HCEC 1CT (cell line): ENCODE measurements at places on chromosomes 3 and 15.

GRCh38 chr15:73866881-73867410 is 6.4 kb upstream of the TBC1D21 start:
- DNase-seq = no peak

DNA sequence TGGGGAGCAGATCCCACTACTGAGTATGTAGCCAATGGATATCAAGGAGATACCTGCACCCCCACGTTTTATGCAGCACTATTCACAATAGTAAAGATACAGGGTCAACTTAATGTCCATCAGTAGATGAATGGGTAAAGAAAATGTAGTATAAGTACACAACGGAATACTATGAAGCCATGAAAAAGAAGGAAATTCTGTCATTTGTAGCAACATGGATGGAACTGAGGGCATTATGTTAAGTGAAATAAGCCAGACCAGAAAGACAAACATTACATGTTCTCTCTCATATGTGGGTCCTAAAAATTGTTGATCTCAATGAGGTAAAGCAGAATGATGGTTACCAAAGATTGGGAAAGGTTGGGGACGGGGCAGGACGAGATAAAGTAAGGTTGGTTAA is 14.6 kb downstream of the PP2D1 start:
- DNase-seq = no peak

DNA sequence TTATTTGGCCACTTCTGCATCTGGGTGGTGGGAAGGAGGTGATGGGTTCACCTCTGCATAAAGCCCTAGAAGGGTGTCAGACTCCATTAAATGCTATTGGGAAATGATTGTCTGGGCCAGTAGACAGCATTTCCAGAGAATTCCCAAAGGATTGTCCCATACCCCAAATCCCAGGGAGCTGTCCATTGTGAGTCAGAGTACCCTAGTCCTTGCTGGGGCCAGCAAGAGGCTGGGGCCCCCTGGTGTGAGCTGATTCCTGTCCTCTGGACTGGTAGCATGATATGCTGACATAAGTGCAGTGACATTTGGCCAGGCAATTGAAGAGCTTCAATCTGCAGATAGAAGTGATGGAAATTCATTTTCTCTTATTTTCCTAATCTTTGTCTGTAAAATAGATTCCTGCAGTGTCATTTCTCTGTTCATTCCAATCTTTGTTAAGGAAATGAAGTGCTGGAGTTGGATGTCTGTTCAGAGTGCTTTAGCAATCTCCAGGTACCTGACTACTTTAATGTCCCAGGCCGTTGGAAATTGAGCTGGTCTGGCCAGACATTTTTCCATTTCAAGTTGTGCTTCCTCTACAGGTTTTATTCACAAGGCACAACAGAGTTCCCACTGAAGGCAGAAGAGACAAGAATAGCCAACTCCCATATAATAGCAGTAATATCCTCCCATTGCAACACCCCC is 91.2 kb downstream of the RPLP1 start:
- no peak for DNase-seq

DNA sequence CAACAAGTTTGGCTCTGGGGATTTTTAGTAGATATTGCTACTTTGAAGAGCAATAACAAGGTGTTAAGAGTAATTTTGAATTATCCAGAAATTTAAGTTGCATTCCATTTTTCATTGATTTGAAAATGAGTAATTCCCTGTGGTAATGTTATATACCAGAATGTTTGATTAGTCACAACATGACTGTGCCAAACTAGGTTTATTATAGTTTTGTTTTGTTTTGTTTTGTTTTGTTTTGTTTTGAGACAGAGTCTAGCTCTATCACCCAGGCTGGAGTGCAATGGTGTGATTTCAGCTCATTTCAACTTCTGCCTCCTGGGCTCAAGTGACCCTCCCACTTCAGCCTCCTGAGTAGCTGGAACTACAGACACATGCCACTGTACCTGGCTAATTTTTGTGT is 40.7 kb downstream of the CNOT10 start:
- peak; percentile 44 for DNase-seq

- no peak for DNase-seq
These were observed 131.6 kb downstream of the LRRK1 start for GRCh38 chr15:101050623-101051290.

- peak; percentile 86 for DNase-seq
These were observed 117.0 kb downstream of the P3H2 start for GRCh38 chr3:190003681-190004123.

DNA sequence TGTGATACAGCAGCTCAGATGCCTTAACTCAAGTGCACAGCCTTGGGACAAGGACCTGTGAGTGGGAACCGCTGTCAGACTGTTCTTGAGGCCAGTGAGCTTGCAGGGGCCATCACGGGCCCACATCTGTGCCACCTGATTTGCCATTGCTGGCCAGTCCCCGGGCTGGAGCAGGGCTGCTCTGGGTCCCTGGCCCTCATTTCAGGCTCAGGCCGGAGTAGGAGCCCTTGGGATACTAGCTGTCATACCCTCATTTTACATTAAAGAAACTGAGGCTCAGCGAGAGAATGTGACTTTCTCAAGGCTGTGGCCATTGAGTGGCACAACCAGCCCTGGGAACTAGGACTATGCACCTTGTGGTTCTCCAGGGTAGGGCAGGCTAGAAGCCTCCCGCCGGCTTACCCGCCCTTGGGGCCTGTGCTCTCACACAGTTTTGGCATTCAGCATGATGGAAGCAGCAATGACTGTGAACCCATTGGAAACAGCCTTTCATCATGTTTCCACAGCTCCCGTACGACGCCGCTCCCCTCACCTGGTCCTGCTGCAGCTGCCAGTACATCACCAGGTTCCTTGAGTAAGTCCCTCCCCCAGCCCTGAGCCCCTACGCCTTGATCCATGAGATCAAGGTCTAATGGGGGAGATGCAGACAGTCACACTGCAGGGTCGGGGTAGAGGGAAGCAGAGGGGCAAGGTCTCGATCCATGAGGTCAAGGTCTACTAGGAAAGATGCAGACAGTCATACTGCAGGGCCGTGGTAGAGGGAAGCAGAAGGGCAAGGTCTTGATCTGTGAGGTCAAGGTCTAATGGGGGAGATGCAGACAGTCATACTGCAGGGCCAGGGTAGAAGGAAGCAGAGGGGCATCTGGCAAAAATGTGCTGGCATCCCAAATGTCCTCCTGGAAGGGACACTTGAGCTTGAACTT is 42.2 kb downstream of the GOLGA6L10 start:
- DNase-seq = no peak

GRCh38 chr15:41492597-41493204 is 973 bp upstream of the ITPKA start:
- DNase-seq = peak; percentile 1

DNA sequence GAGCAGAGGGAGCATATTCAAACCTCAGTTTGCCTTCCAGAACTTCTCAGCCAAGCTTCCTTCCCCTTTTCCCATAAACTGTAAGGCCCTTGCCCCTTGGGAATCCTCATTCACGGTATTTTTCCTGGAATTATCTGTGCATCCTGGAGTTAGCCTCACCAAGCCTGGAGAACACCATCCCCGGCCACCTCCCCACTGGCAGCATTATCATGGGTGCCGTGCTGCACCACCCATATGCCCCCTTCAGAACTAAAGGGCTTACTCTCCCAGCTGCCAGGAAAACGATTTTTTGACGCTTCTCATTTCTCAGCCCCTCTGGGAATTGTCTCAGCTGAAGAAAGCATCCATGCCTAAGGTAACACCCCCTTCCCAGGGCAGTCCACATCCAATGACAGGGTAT is 20.9 kb upstream of the TBC1D21 start:
- no peak for DNase-seq

DNA sequence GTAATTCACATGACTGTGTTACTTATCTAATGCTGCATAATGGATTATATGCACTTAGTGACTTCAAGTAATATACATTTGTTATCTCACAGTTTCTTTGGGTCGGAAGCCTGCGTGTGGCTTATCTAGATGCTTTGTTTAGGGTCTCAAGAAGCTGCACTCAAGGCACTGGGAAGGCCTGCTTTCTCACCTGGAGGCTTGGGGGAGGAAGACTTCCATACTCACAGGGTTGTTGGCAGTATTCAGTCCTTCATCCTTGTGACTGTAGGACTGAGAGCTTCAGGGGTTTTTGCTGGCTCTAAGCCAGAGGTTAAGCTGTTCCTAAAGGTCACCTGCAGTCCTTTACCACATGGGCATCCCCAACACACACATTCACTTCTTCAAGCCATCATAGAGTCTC is 22.6 kb downstream of the TAFA4 start:
- no peak for DNase-seq

- peak; percentile 4 for DNase-seq
These were observed 281.2 kb downstream of the LSAMP start for GRCh38 chr3:116164039-116164438.

GRCh38 chr3:123028233-123028828 is 768 bp upstream of the SEMA5B start:
- peak; percentile 84 for DNase-seq

DNA sequence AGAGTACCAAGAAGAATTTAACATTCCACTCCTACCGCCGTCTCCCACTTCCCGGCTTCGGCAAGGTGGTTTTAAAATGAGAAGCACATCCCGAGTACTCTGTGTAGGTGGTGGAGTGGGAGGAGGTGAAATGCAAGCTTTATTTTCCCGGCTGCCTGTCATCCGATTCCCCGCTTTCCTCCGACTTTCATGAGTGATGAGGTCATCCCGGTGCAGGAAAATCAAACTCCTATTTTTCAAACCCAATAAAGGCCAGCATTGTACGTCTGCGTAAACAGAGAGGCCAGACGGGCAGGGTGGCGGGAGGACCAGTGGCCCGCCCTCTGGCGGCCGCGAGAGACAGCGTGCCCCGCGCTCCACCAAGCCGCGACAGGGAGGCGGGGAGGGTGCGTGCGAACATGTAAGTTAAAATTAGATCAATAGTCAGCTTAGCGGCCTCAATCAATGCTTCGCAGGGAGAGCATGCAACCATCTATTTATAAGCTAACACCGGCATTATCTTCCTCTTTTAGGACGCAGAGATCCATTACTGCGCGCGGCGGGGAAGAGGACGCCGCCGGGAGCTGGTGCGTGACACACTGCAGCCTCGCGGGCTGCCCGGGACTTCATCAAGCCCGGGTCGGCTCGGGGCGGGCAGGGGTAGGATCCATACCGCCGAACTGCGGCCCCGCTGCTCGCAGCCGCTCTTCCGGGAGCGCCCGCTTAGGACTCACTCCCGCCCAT is 163.3 kb downstream of the CD47 start:
- peak; percentile 62 for DNase-seq

- peak; percentile 69 for DNase-seq
These were observed 33.0 kb downstream of the SLC12A6 start for GRCh38 chr15:34304613-34305012.

- DNase-seq = peak; percentile 56
These were observed 56.0 kb downstream of the KBTBD12 start for GRCh38 chr3:127970966-127971592.

DNA sequence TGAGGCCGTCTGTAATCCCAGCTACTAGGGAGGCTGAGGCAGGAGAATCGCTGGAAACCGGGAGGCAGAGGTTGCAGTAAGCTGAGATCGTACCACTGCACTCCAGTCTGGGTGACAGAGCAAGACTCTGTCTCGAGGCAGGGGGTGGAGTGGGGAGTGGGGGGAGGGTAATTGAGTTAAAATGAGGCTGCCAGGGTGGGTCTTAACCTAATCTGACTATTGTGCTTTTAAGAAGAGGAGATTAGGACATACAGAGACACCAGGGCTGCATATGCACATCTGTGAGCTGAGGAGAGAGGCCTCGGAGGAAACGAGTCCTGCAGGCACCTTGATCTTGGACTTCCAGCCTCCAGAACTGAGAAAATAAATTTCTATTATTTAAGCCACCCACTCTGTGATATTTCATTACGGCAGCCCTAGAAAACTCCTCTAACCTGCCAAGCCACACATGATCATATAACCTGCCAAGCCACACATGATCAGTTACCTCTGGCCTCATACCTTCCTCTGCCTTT is 197.0 kb downstream of the THSD4 start:
- no peak for DNase-seq

- DNase-seq = no peak
These were observed 356.7 kb upstream of the UMPS start for GRCh38 chr3:124373524-124373923.

GRCh38 chr15:49875392-49875791 is 243.6 kb downstream of the ATP8B4 start:
- no peak for DNase-seq

DNA sequence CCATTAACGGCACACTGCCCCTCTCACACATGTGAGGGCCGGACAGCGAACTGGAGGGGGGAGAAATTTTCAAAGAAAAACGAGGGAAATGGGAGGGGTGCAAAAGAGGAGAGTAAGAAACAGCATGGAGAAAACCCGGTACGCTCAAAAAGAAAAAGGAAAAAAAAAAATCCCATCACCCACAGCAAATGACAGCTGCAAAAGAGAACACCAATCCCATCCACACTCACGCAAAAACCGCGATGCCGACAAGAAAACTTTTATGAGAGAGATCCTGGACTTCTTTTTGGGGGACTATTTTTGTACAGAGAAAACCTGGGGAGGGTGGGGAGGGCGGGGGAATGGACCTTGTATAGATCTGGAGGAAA is 1.5 kb downstream of the SOX2 start:
- DNase-seq = no peak

- DNase-seq = no peak
These were observed 36.3 kb upstream of the CTNNB1 start for GRCh38 chr3:41163006-41163405.

DNA sequence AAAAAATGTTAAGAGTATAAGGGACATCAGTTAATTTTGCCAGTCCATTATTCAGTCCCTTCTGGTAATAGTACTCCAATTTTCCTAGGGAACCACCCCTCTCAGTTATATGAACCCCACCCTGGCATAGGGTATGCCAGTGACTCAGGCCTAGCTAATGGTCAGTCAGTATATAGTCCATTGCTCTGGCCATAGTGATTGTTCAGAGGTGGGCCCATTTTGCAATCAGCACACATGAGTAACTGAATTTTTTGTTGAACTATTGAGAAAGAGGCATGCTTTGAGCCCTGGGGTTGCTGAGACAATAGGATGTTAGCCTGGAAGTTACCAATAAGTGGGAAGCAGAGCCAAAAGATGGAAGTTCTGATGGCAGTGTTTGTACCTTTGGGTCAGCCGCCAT is 4.1 kb downstream of the LRCH3 start:
- peak; percentile 93 for DNase-seq

GRCh38 chr3:128492671-128493569 is at the start of gene GATA2:
Gene GATA2 (minus strand): TSS chr3:128493201. CDS start chr3:128487031, 6,170 bp downstream.
- no peak for DNase-seq

GRCh38 chr15:35104526-35105147 is 19.5 kb upstream of the NANOGP8 start:
- DNase-seq = no peak

GRCh38 chr3:34000301-34000700 is 201.9 kb downstream of the PDCD6IP start:
- no peak for DNase-seq

GRCh38 chr3:146382386-146382785 is 87.0 kb downstream of the PLSCR2 start:
- peak; percentile 53 for DNase-seq

- DNase-seq = no peak
These were observed 193.6 kb downstream of the UACA start for GRCh38 chr15:70569714-70570231.

GRCh38 chr3:128996726-128997125 is 2.9 kb upstream of the CFAP92 start:
- DNase-seq = no peak

DNA sequence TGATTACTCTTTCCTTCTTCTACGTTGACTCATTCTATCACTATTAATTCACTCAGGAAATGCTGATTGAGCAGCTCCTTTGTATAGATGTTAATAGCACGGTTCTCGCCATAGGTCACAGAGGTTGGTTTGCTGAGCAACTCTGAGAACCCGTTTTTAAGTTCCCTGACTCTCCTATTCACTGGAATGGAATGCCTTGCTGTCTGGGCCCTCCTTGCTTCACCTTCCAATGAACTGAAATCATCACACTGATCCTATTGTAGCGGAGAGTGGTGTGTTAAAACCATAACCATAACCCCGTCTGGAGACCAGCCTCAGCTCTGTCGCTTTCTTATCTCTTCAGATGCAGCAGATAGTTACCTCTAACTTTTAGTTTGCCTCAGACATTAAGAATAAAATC is 323.6 kb downstream of the GABRB3 start:
- DNase-seq = no peak
